Germinal center (tissue), 1 donor: ENCODE measurements at places on chromosomes 4 and X.

DNA sequence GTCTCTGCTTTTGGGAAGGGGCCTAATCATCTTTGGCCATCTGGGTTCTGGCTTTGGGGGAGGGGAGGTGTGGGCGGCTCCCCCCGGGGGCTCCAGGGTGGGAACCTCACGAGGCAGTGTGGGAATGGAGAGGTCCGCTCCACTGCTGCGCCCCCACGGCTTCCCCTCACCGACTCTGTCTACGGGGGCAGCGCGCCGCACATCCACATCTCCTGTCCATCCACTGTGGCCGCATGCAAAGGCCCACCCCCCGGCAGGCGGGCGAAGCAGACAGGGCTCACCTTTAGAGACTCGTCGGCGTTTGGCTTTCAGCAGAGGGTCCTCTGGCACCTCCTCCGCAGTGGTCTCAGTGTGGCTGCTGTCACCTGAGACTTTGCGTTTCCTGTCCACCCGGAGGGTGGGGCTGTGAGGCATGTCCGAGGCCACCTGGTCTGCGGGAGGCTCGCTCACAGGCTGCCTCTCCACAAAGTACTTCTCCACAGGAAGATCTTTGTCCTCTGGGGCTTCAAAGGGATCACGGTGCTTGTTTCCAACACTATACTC is 33.6 kb downstream of the BCOR start:
- DNase-seq, result no peak

- DNase-seq, result no peak
Observed at GRCh38 chrX:132940727-132941327, 17.6 kb downstream of the HS6ST2 start.

DNA sequence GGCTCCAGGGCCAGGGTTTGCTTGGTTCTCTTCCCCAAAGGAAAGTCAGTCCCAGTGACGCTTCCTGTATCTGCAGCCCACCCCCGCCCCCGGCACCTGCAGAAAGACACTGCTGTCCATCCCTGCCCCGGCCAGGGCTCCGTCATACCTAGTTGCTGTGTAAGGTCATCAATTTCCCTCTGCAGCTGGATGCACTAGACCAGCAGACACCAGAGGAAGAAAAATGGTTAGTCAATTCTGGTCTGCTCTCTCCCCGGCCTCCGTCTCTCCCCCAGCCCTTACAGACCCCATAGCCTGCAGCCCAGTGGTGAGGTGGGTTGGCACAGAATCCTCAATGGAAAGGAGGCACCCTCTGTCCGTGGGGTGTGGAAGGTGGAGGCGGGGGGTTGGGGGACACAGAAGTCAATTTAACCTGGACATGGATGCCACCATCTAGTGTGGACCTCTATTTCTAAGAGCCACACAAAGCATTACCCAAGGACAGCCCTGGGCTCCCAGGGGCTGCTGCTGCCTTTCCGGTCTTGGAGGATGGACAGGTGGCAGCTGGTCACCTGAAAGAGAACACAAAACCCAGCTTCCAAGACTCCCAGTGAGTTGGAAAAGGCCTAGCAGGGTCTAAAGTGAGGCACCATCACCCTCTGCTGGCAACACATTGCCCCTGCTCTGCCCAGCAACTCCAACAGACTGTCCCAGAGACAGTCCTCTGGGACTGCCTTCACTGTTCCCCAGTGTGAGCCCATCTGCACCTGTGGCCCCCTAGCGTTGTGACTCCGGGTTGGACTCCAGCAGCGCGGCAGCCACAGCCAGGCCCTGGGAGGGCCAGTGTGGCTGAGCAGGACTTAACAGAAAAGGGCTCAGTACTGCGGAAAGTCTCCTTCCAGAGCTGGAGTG is 40.2 kb upstream of the NHSL2 start:
- no peak for DNase-seq

- DNase-seq, result no peak
Observed at GRCh38 chr4:145681518-145681917, 1.6 kb downstream of the C4orf51 start.

GRCh38 chrX:153879741-153880439 is 6.1 kb downstream of the L1CAM start:
- DNase-seq, result no peak

DNA sequence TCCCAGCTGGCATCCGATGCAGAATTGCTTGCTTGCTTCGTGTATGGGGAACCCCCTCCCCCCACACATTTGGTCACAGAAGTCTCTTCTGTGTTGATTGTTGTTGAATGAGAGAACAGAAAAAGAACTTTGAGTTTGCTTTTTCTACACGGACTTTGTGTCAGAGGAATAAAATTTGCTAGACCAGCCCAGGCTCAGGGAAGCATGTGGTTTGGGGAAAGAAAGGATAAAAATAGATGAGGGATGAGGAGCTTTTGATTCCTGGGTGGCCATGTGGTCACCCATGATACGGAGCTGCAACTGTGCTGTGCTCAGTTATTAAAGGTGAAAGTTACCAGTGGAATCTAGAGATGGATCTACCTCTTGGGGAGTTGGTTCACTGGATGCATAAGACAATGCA is 34.2 kb upstream of the ESX1 start:
- no peak for DNase-seq

- no peak for DNase-seq
Observed at GRCh38 chr4:30836231-30836630, 116.1 kb downstream of the PCDH7 start.

- DNase-seq, result no peak
Observed at GRCh38 chr4:175637762-175638161, 174.3 kb downstream of the GPM6A start.

- DNase-seq, result peak; percentile 51
Observed at GRCh38 chr4:27084685-27085361, 224.2 kb downstream of the STIM2 start.

- DNase-seq, result peak; percentile 2
Observed at GRCh38 chrX:133171962-133172708, 46.0 kb downstream of the TFDP3 start.
